ENCODE measurements at places on chromosomes 3 and 15.

GRCh38 chr3:168100777-168101492, 5.2 kb upstream of the GOLIM4 start:
- DNase-seq: no peak

GRCh38 chr3:143885780-143886427, 37.6 kb upstream of the SLC9A9 start:
- DNase-seq: no peak

GRCh38 chr3:126105691-126106187, 21.8 kb upstream of the SLC41A3 start:
- no peak for DNase-seq

- no peak for DNase-seq
Measured at GRCh38 chr3:114452937-114453336, 159.1 kb downstream of the TIGIT start.

DNA sequence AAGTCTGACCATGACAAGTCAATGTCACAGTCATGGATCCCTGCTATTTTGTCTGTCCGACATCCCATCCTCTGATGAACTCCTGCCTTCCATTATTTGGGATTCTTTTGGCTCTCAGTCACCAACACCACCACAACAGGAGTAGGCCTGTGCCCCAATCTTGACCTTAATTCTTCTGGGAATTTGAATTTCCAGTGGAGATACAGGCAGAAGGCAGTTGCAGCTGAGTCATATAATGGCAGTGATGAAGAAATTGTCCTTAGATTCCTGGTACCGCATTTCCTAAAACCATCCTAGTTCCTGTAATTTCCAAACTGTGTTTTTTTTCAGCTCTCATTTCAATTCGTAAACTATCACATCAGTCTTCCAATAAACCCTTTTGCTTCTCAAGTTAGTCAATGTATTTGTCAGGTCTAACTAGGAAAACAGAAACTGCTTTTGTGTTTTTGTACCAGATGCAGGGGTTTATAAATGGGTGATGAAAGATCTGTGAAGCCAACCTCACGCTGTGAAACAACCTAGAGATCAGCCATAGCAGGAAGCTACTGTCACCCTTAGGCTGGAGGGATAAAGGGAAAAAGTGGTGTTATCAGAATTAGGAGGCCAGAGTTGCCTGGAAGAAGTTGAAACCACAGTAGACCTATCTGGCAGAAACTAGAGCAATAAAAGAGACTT, 126.3 kb upstream of the TMEM108 start:
- no peak for DNase-seq

- DNase-seq: no peak
Measured at GRCh38 chr15:31148297-31149087, 47.0 kb upstream of the TRPM1 start.

GRCh38 chr3:11591002-11591355, 52.7 kb downstream of the VGLL4 start:
- DNase-seq: no peak

DNA sequence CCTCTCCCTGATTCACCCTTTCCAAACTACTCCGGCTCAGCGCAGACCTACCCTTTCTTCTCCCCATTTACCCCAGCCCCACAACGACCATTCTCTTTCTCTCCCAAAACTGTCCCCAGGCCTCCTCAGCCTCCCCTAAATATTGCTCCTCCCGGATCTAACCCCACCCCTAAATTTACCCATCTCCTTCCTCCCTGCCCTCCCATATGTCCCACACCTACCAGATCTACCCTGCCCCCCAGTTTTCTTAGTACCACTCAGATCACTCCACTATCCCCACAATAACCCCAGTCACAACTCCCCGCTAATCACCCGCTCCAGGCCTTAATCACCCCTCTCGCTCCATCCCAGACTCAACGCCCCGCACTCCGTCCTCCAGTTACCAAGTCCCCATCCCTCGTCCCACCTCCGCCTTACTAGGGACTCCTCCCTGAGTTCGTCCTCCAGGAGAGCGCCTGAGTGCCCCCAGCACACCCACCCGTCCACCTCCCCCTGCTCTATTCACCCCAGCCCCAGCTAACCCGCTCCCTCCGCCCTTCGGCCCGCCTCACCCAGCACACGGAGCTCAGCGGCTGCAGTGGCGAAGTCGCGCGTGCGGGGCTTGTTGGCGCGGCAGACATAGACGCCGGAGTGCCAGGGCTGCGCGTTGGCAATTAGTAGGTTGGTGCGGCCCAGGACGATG, 18.6 kb upstream of the IGDCC3 start:
- DNase-seq: no peak

- DNase-seq: no peak
Measured at GRCh38 chr3:173711619-173712018, 314.1 kb downstream of the NLGN1 start.

DNA sequence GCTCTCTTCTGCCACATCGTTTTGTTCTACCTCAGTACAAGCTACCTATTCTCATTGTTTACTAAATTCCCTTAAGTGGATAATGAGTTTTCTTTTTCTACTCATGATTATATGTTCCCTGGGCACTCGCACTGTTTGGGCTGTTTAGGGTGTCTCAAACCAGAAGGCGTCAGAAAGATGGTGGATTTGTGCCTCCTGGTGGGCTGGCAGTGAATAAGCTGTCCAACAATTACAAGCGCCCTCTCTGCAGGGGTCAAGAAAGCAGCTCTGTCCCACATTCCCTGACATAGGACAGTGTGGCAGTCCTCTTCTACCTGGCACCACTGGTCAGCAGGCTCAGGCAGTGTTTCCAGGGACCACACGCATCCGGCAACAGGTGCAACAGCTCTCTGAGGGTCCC, 173.4 kb upstream of the PPP2R3A start:
- no peak for DNase-seq

- DNase-seq: no peak
Measured at GRCh38 chr3:25945836-25946235, 155.9 kb downstream of the OXSM start.

DNA sequence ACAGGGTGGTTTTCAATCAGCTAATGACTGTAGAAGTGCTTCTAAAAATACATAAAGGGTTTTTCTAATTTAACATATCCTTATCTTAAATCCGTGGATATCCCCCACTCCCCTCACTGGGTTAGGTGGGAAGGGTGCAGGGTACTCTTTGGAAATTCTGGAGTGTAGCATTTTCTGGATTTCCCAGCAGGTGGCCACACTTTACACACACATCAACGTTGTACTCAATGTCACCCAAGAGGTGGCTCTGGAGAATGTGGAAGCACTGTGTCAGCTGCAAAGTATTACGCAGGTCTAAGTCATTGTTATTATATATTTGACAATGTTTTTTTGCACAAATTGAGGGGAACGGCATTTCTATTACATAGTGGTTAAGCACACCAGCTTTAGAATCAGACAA, 168.8 kb downstream of the CHDH start:
- no peak for DNase-seq

DNA sequence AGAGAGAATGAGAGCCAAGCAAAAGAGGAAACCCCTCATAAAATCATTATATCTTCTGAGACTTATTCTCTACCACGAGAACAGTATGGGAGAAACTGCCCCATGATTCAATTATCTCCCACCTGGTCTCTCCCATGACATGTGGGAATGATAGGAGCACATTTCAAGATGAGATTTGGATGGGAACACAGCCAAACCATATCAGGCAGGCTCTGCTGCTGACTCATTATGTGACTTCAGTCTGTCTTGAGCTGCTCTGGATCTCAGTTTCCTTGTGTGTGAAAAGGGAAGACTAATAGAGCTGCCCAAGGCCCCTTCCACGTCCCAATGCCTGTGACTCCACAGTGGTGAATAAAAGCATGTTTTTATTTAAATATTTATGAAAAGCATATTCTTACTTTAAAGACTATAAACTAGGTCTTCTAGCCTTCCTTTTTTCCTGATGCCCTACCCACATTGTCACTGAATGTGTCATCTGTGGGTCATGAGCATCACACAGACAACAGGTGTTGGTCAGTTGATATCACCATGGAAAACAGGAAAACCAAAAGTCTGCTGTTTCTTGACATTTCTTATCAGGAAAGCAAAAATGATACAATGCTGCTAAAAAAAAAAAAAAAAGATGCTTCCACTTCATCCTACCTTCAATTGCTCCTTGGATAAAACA, 96.0 kb upstream of the PPP2R3A start:
- no peak for DNase-seq

GRCh38 chr15:60301024-60301423, 96.8 kb downstream of the ANXA2 start:
- no peak for DNase-seq

DNA sequence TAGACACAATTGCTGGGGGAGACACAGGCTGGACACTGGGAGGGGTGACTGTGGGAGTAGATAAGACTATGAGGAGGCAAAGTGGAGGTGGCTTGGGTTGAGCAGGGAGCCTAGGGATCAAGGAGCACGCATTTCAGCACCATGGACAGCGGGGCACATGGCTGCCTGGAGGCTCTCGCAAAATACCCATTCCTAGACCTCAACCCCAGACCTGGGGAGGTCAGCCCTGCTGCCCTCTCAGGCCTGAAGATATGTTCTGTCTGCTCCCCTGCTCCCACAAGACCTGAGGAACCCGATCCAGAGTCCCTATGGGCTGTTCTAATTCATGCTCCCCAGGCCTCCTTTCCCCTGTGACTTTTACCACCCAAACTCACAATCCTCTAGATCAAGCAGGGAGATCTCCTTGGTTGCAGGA, 16.0 kb upstream of the CPEB1 start:
- DNase-seq: no peak

- DNase-seq: no peak
Measured at GRCh38 chr3:152377184-152377570, 108.4 kb downstream of the MBNL1 start.

- no peak for DNase-seq
Measured at GRCh38 chr3:78839693-78840092, 928.1 kb downstream of the ROBO1 start.

- DNase-seq: no peak
Measured at GRCh38 chr3:119628390-119628789, 30.7 kb downstream of the PLA1A start.

DNA sequence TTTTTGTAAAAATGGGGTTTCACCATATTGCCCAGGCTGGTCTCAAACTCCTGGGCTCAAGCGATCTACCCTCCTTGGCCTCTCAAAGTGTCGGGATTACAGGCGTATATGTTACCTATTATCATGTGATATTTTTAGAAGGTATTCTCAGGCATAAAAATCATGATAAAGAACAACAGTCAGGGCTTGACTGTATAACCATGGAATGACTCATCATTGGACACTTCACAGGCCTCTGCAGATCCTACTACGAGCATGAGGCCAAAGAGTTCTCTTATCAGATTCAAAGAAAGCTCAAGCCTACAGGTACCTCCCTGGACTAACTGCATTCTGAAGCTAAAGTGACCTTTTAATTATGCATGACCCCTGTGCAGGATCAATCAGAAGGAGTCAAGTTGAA, 91.7 kb upstream of the PRICKLE2 start:
- no peak for DNase-seq

GRCh38 chr15:88678755-88679154, 39.9 kb downstream of the ISG20 start:
- no peak for DNase-seq

GRCh38 chr3:128123538-128124368, at the start of gene RUVBL1:
TSS of gene RUVBL1 (minus strand) at chr3:128123812. CDS start at chr3:128123724, 88 bp downstream.
- DNase-seq: peak; percentile 92

- DNase-seq: no peak
Measured at GRCh38 chr3:136778865-136779264, 26.7 kb upstream of the STAG1 start.

DNA sequence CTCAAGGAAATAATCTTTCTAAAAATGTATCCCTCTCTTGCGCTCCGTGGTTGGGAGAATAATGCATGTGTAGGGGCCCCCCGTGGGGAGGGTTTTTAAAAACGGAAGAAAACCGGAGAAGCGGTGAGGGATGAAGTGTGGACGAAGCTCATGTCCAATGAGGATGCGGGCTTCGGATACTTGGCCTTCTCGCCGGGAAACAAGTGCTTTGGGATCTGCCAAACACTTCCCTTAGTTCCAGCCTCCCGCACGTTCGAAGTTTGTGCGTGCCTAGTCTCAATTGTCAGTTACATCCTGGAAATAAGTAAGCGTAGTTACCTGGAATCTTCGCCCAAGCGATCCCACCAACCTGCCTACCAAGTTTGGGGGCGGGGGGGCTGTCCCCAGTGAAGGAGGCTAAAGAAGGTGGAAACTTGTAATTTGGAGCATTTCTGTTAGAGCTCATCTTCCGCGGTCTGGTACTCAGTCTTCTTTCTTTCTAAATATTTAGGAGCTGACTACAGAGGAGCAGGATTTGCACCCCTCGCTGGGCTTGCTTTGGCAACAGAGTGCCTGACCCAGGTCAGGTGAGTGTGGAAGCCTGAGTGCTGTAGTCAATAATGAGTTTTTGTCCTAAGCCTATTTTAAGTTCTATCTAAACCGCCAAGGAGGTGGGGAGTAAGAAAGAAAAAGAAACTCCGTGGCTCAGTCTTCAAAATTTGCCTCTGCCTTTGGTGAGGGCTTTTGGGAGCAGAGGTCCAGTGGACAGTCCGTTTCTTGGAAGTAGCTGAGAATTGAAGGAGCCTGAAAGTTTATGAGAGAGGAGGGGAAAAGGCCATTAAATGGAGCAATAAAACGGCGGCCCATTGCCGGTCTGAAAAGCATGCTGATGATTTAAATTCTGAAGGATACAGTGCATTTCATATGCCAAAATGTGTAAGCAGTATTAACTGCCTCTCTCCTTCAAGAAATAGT, 1.1 kb downstream of the ITPR1 start:
- DNase-seq: no peak

DNA sequence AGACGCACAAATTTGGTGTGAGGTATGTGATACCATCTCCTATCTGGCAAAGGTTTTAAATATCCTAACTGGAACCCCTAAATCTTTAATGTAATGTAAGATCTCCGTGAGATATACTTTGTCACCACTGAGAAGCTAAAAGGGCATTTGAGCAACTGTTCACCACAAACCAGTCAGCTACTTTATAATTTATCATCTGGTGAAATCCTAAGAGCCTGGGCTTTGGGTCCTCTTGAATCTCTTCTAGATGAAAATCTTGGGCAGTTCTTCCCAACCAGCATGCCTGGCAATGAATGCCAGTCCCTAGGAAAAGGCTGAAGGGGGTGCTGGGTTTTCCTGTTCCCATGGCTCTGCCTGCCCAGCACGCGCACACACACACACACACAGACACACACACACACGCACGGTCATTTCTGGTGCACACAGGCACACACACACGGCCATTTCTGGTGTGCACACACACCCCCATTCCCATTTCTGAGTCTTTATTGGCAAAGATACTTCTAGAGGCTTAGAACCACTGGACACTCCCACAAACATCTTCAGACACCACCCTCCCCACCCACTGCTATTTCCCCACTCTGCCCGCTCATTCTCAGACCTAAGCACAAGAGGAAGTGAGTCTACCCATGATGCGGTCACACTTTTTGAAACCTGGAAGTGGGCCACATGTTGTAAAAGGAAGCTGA, 72.6 kb downstream of the MYO1E start:
- DNase-seq: no peak

DNA sequence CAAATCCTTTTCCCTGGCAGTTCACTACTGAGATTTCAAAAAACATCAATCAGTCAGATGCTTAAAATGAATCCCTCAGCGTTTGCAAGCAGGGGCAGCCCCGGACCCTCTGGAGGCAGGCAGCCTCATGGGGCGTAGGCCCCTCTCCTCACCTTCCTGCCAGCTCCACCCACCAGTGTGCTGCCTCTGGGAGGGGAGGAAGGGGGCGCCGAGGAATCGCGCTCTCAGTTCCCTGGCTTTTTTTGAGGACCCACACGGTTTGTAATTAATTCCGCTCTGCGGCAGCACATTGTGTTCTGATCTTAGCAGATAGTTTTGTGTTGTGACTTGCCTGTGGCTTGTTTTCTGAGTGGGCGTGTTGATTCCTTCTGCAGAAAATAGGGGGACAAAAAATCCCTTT, 159.9 kb downstream of the KLF13 start:
- DNase-seq: no peak

Measured in iPS DF 19.7 (cell line).